NCI-H460 (cell line): ENCODE measurements at places on chromosomes 7 and 10. TPM values are rescaled to one million over a fixed set of nuclear protein-coding genes. Genes with fewer than 3 reads are reported as not detected.

- no peak for DNase-seq
Measured at GRCh38 chr7:119482671-119483070, 790.3 kb upstream of the KCND2 start.

GRCh38 chr10:29023678-29024077 is 265.2 kb upstream of the LYZL1 start:
- DNase-seq, result no peak

GHRHR gene
- total RNA-seq, result not detected in 2 replicates

SLC35G1 gene
- total RNA-seq, result 21.9 and 23.1 TPM in 2 replicates

HOXA5 gene
- total RNA-seq, result 7.5 and 12.8 TPM in 2 replicates
